ENCODE measurements at places on chromosomes 4 and X.

- DNase-seq, result no peak
Measured at GRCh38 chr4:22881411-22881810, 188.7 kb downstream of the GBA3 start.

DNA sequence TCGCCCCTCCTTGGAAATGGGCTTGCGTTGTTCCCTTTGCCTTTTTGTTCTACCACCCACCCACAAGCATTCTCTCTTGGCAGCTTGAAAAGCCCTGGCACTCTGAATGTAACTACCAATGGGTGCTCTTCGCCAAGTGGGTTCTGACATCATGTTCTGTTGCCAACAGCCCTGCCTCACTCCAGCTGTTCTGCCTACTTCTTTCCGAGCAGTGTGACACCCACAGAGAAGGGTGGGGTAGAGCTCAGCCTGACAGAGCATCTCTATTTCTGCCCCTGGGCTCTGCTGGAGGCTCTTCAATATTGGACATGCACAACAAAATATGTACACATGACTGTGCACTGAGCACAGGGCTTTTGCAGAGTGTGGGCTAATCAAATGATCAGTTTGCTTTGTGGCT lies 15.6 kb upstream of the EXOSC9 start:
- DNase-seq, result no peak

DNA sequence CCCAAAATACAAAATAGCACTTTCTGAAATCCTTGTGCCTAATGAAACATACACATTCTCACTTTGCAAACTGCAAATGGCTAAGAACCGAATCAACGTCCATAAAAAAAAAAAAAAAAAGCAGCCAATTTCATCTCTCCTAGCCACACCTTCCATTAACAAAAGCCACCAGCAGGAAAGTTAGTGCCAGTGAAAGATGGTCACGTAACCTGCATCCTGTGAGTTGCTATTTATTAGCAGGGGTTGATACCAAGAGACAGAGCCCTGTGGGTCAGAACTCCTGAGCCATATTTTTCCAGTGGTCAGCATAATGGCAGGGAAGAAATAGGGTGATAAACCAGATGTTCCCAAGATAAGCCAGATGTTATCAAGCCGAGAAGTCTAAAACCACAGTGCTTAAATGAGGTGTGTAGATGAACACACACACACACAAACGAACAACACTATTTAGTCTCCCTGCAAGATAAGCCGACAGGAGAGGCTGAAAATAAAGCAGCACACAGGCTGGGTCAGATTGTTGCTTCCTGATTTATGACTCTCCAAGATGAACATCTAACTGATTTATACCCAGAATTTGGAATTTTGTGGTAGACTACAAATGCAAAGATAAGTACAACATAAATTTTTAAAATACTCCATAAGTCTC lies 11.5 kb downstream of the PPARGC1A start:
- DNase-seq, result no peak

- peak; percentile 72 for DNase-seq
Measured at GRCh38 chr4:6917461-6918271, 8.0 kb downstream of the TBC1D14 start.

DNA sequence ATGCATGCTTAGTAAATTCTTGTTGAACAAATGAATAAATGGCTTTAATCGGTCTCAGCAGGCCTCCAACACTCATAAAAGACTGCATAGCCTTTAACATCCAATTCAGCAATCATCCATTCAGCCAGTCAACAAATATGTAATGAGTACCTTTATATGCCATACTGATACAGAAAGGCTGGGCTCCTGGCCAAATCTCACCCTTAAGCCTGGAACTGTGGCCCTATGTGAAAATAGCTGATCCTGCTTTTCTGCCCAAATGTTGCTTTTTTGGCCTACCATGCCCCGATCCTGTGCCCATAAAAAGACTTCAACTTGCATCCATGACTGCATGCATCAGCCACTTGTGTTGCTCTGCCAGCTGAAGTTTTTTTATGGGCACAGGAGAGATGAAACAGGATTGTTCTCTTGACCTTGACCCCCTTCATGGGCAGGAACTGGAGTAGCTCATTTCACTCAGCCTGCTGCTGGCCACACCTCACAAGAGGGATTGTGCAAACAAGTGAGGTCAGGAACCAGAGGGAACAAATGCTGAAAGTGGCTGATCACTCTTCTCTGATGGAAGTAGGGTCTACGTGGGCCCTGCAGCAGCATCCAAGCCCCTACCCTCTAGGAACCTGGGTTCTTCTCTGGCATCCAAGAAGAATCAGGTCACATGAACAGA lies 75.6 kb downstream of the NPY1R start:
- DNase-seq, result no peak

GRCh38 chrX:72027024-72027913 lies 104.4 kb downstream of the RTL5 start:
- DNase-seq, result no peak

GRCh38 chr4:13548059-13548983 lies 4.0 kb upstream of the NKX3-2 start:
- DNase-seq, result no peak

All from CD4-positive, alpha-beta T cell treated with Interferon alpha-2 for 1 hour (primary cell).